Activated T-helper 2 cell treated with anti-CD3 and anti-CD28 coated beads, Interferon-gamma antibody, Interleukin-2, Interleukin-4, amounts not matched to agents 10 μg/mL and 5 μg/mL and 100 μg/mL, durations not matched to agents 14 hours and 24 hours and 36 hours (primary cell): ENCODE measurements at places on chromosomes 5 and 9. TPM values are rescaled to one million over a fixed set of nuclear protein-coding genes. Genes with fewer than 3 reads are reported as not detected.

PCDHA1 gene
- 0.07 TPM in 1 of 2 replicates, not detected in the other for total RNA-seq

SLC27A6 gene
- total RNA-seq: not detected in 2 replicates

NR5A1 gene
- total RNA-seq: not detected in 2 replicates

PCDHA6 gene
- not detected in 2 replicates for total RNA-seq

TRIM36 gene
- total RNA-seq: not detected in 2 replicates

ACSL6 gene
- 27.7 and 34.0 TPM in 2 replicates for total RNA-seq

ZFP37 gene
- 0.21 and 0.30 TPM in 2 replicates for total RNA-seq

CAMK2A gene
- not detected in 2 replicates for total RNA-seq

HDAC3 gene
- 92.4 and 95.2 TPM in 2 replicates for total RNA-seq

- peak within 1 kb of the TSS; percentile 92 for H3K4me3 ChIP-seq
- peaks cover 47% of the 10 kb centered on the region for H3K4me1 ChIP-seq
- DNase-seq: peak; percentile 95
- peaks cover 11% of the 10 kb centered on the region for H3K36me3 ChIP-seq
- peak within 1 kb of the TSS; percentile 97 for H3K27ac ChIP-seq
Observed at GRCh38 chr5:43040287-43041098, at the start of gene ANXA2R. Gene ANXA2R, minus strand, starts transcription at chr5:43040319. Its CDS starts 273 bp downstream, at chr5:43040046.

DNA sequence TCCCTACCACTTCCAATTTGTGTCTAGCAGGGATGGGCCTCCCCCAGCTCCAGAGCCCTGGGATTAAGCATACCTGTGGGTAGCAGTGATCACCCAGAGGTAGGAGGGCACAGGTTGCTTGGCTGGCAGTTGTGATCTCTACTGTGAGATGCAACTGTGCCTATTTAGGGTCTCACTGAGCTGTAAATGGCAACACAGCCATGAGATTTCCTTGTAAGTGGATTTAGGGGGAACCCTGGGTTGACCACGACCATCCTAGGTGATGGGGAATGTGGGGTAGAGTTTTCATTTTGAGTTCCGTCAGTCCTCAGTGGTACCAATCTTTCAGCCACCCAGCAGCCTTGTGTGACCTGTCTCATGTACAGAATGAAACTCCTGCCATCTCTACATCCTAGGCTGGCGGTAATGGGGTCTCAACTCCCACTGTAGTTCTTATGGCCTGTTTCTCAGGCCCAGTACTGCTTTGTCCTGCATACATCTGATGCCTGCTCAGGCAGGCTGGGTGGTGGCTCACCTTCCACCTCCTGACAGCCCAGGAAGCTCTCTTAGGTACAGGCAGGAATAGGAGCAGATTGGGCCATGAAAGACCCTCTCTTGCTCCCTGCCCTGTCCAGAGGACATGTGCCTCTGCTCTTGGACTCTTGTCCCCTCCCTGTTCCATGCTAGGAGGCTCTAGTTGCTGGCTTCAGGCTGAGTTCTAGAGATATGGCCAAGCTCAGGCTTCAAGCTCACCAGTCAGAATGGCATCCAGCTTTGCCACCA lies 8.1 kb downstream of the HNRNPAB start:
- no peak overlapping the region for H3K4me3 ChIP-seq
- DNase-seq: no peak
- H3K36me3 ChIP-seq: peaks cover 92% of the 10 kb centered on the region
- H3K27me3 ChIP-seq: no peaks in the 10 kb centered on the region

DNA sequence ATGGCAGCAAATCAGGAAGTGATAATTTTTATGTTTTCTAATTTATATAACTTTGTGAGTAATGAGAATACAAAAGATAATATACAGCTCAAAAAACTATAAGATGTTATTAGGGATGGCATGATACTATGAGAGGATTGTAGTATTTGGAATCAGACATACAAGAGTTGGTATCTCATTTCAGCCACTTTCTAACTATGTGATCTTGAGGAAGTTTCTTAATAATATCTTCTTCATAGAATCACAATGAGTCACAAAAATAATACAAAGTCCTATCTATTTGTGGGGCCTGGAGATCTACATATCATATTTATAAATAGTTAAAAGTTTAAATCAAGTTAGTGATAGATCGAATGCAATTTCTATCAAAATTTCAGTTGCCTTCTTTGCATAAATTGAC lies 23.7 kb upstream of the TMED7 start:
- H3K4me1 ChIP-seq: no peaks in the 10 kb centered on the region
- H3K36me3 ChIP-seq: no peaks in the 10 kb centered on the region
- no peak overlapping the region for H3K4me3 ChIP-seq
- DNase-seq: no peak
- H3K27me3 ChIP-seq: peaks cover 38% of the 10 kb centered on the region

GRCh38 chr5:117205894-117206293 lies 631.3 kb upstream of the SEMA6A start:
- H3K27ac ChIP-seq: no peak overlapping the region
- H3K36me3 ChIP-seq: no peaks in the 10 kb centered on the region
- H3K4me1 ChIP-seq: no peaks in the 10 kb centered on the region
- H3K27me3 ChIP-seq: no peaks in the 10 kb centered on the region

DNA sequence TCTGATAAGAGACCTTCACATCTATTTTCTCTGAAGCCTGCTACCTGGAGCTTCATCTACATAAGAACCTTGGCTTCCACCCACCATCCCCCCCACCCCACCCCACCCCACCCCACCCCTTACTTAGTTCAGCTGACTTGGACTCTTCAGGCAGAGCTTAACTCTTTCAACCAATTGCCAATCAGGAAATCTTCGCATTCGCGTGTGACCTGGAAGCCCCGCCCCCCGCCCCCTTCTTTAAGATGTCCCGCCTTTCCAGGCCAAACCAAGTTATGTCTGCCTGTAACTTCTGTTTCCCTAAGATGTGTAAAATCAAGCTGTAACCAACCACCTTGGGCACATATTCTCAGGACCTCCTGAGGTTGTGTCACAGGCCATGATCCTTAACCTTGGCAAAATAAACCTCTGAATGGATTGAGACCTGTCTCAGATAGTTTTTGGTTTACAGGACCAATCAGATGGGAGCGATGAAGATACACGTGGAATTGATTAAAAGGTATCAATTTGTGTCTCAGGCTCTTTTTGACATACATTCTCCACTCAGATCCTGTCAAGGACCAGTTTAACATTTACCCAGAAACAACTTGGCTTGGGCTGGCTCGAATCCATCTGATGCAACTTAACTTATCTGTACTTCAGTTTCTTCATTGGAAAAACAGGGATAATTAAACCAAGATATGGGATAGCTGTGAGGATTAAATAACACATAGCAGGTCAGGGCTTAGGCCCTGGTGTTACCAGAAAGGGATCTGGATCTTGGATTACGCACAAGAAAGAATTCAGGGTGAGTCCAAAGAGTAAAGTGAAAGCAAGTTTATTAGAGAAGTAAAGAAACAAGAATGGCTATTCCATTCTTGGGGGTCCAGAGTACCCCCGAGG lies 43.6 kb downstream of the GALNT12 start:
- H3K36me3 ChIP-seq: no peaks in the 10 kb centered on the region
- H3K4me3 ChIP-seq: no peak overlapping the region
- H3K4me1 ChIP-seq: peaks cover 7% of the 10 kb centered on the region

DNA sequence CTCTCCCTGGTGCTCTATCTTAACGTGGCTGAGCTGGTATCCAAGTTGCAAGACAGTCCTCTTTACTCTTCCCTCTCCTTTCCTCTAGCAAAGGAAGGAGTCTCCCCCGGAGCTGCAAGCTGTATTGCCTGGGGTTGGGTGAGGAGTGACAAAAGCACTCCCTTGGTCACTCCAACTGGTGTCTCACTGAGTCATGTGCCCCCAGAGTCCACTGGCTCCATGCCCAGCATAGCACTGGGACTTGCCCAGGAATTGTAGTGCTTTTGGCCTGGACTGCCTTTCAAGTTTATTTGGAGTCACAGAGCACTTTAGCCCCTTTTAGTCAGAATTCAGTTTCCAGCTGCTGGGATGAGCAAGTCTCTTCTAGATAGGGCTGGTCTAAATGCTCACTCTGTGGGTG lies 82.6 kb upstream of the FST start:
- no peak overlapping the region for H3K4me3 ChIP-seq
- H3K27me3 ChIP-seq: peaks cover 10% of the 10 kb centered on the region
- no peaks in the 10 kb centered on the region for H3K36me3 ChIP-seq
- no peak overlapping the region for H3K27ac ChIP-seq
- no peaks in the 10 kb centered on the region for H3K4me1 ChIP-seq
- no peak for DNase-seq

GRCh38 chr9:126295936-126296600 lies 30.6 kb upstream of the MVB12B start:
- H3K27me3 ChIP-seq: peaks cover 15% of the 10 kb centered on the region
- H3K27ac ChIP-seq: no peak overlapping the region
- H3K36me3 ChIP-seq: no peaks in the 10 kb centered on the region
- no peaks in the 10 kb centered on the region for H3K4me1 ChIP-seq
- DNase-seq: no peak

- DNase-seq: no peak
- no peak overlapping the region for H3K4me3 ChIP-seq
- no peaks in the 10 kb centered on the region for H3K4me1 ChIP-seq
- H3K27ac ChIP-seq: no peak overlapping the region
- H3K27me3 ChIP-seq: no peaks in the 10 kb centered on the region
Observed at GRCh38 chr9:16672501-16672900, 198.0 kb downstream of the BNC2 start.

- H3K27me3 ChIP-seq: no peaks in the 10 kb centered on the region
- no peaks in the 10 kb centered on the region for H3K36me3 ChIP-seq
- no peaks in the 10 kb centered on the region for H3K4me1 ChIP-seq
- no peak overlapping the region for H3K4me3 ChIP-seq
Observed at GRCh38 chr5:18507114-18507513, 872.9 kb downstream of the TAF11L14 start.

- no peaks in the 10 kb centered on the region for H3K36me3 ChIP-seq
- peaks cover 3% of the 10 kb centered on the region for H3K27me3 ChIP-seq
- DNase-seq: no peak
- no peak overlapping the region for H3K27ac ChIP-seq
- H3K4me3 ChIP-seq: no peak overlapping the region
Observed at GRCh38 chr9:86508208-86508903, 154.1 kb upstream of the TUT7 start.

GRCh38 chr9:89742660-89743059 lies 137.8 kb downstream of the GADD45G start:
- H3K4me1 ChIP-seq: peaks cover 76% of the 10 kb centered on the region
- H3K27ac ChIP-seq: peak overlapping the region; percentile 97
- H3K27me3 ChIP-seq: no peaks in the 10 kb centered on the region
- peaks cover 32% of the 10 kb centered on the region for H3K36me3 ChIP-seq
- no peak for DNase-seq

DNA sequence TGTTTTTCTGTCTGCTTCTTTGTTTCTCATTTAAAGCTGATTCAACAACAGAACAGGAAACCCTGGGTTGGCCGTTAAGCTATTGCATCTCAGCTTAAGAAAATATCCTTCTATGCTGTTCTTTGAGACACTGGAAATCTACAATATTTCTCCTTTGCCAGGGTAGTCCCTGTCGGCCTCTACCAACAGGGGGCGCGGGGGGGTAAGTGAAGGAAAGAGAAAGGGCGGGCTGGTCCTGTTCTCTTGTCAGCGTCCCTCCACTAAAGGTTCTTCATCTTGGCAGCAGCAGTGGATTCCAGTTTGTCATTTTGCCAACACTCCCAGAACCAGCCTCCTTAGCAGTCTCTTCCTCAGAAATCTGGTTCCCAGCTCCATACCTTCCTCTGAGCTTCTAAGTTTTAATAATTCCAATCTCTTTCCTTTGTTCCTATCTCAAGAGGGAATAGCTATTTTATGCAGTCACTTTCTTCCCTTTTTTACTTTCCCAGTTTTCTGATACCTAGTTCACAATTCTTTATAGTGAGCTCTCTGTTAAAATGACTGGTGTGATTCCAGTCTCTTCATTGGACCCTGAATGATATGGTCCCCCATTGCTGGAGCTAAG lies 222.3 kb downstream of the GLIS3 start:
- peak; percentile 16 for DNase-seq
- no peak overlapping the region for H3K27ac ChIP-seq
- no peak overlapping the region for H3K4me3 ChIP-seq
- H3K36me3 ChIP-seq: no peaks in the 10 kb centered on the region
- peaks cover 8% of the 10 kb centered on the region for H3K4me1 ChIP-seq

DNA sequence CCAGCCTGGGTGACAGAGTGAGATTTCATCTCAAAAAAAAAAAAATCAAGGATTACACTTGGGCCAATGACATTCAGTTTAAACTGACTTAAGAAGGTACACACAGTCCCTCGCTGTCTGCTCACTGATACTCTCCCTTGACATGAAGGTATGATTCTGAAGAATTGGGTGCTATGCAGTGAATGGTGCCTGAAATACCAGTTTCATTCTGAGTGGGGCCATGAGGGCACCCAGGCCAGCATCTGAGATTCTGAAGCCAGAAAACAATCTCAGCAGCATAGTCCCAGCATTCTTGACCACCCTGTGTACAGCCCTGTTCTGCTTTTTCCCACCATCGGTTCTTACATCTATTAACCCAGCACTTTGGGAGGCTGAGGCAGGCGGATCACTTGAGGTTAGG lies 7.8 kb upstream of the ZNF354B start:
- no peaks in the 10 kb centered on the region for H3K36me3 ChIP-seq
- DNase-seq: no peak
- H3K27me3 ChIP-seq: no peaks in the 10 kb centered on the region
- H3K4me3 ChIP-seq: no peak overlapping the region
- no peaks in the 10 kb centered on the region for H3K4me1 ChIP-seq

- no peak overlapping the region for H3K27ac ChIP-seq
- peaks cover 8% of the 10 kb centered on the region for H3K4me1 ChIP-seq
- no peaks in the 10 kb centered on the region for H3K36me3 ChIP-seq
- H3K27me3 ChIP-seq: no peaks in the 10 kb centered on the region
Observed at GRCh38 chr5:110630350-110630749, 96.1 kb downstream of the TMEM232 start.

DNA sequence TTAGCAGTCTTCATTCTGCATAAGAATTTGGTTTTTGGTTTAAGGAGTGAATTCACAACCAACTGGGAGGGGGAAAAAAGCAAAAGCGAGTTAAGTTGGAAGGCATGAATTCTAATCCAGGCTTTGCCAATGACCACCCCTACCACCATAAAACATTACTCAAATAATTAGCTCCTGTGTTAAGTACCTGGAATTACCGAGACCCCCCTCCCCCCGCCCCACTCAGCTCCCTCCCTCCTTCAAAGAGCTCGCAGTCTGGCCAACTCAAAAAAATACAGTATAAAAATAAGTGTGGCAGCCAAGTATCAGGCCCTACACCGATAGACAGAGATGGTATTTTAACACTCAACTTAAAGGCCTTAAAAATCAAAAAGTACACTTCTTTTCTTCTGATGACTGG lies 492 bp downstream of the ATG12 start:
- H3K27ac ChIP-seq: peak overlapping the region; percentile 99
- H3K4me3 ChIP-seq: peak overlapping the region; percentile 97
- H3K27me3 ChIP-seq: peaks cover 2% of the 10 kb centered on the region
- H3K36me3 ChIP-seq: peaks cover 39% of the 10 kb centered on the region

GRCh38 chr9:108759399-108759798 lies 96.4 kb downstream of the ACTL7B start:
- no peak overlapping the region for H3K27ac ChIP-seq
- no peak for DNase-seq
- no peak overlapping the region for H3K4me3 ChIP-seq
- H3K27me3 ChIP-seq: peaks cover 2% of the 10 kb centered on the region
